Thyroid gland (tissue), 4 donors: ENCODE measurements at places on chromosomes 7 and 10. TPM values are rescaled to one million over a fixed set of nuclear protein-coding genes. Genes with fewer than 3 reads are reported as not detected.

- no peaks in the 10 kb centered on the region for H3K36me3 ChIP-seq
- no peaks in the 10 kb centered on the region for H3K27me3 ChIP-seq
- no peak overlapping the region for H3K4me3 ChIP-seq
- no peak for DNase-seq
- no peak overlapping the region for H3K27ac ChIP-seq
- no peaks in the 10 kb centered on the region for H3K4me1 ChIP-seq
Measured at GRCh38 chr10:22825841-22826240, 102.0 kb upstream of the ARMC3 start.

DNA sequence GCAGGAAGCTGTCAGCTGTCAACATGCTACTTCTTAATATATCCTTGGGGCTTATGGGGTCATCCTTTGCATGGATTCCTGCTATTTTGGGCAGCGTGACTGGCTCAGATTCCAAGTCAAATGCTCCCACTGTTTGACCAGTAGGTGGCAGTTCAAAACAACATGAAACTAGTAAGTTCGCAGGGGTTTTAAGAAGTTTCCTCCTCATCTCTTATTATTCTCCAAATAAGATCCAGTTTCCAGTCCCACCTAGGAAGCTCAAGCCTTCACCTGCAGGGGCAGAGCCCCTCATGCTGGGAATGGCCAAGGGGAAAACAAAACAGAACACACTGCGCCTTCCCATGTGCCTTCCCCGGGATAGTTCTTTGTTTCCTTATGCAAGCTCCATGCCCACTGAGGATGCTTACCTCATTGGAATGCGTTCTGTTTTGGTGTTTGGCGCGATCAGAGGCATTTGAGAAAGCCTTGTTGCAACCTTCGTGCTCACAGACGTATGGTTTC is 259.8 kb downstream of the GLI3 start:
- DNase-seq = peak; percentile 57
- no peak overlapping the region for H3K4me3 ChIP-seq
- H3K4me1 ChIP-seq = peaks cover 45% of the 10 kb centered on the region

Gene UPK3BL2
- 19.5 TPM for total RNA-seq

Gene PAX4
- total RNA-seq = not detected

Gene NEBL
- 163 TPM for total RNA-seq
